ENCODE measurements at places on chromosomes 1 and 21. TPM values are rescaled to one million over a fixed set of nuclear protein-coding genes. Genes with fewer than 3 reads are reported as not detected.

FABP3 gene
- 20.2 TPM for total RNA-seq

DNA sequence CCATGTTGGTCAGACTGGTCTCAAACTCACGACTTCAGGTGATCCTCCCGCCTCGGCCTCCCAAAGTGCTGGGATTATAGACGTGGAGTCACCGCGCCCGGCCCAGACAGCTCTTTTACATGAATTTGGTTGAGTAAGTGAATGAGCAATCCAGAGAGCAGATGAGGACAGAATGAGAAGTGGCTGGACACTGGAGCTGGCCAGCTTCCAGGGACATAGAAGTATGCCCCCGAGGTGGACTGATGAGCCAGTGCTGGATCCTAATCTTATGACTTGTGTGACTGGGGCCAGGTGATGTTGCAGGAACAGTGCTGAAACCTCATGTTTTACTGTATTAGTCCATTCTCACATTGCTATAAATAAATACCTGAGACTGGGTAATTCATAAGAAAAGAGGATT lies 35.9 kb upstream of the KANK4 start:
- H3K4me1 ChIP-seq = peaks cover 8% of the 10 kb centered on the region
- H3K36me3 ChIP-seq = no peaks in the 10 kb centered on the region
- DNase-seq = peak; percentile 39
- H3K27ac ChIP-seq = no peak overlapping the region
- H3K4me3 ChIP-seq = no peak overlapping the region
- H3K27me3 ChIP-seq = no peaks in the 10 kb centered on the region

- no peaks in the 10 kb centered on the region for H3K4me1 ChIP-seq
- H3K36me3 ChIP-seq = no peaks in the 10 kb centered on the region
- no peak for DNase-seq
- H3K27me3 ChIP-seq = no peaks in the 10 kb centered on the region
- no peak overlapping the region for H3K4me3 ChIP-seq
- H3K27ac ChIP-seq = no peak overlapping the region
Observed at GRCh38 chr1:202275061-202275770, 66.5 kb downstream of the UBE2T start.

- no peaks in the 10 kb centered on the region for H3K4me1 ChIP-seq
- no peaks in the 10 kb centered on the region for H3K36me3 ChIP-seq
- DNase-seq = no peak
Observed at GRCh38 chr21:15172963-15173362, 108.2 kb upstream of the NRIP1 start.

DNA sequence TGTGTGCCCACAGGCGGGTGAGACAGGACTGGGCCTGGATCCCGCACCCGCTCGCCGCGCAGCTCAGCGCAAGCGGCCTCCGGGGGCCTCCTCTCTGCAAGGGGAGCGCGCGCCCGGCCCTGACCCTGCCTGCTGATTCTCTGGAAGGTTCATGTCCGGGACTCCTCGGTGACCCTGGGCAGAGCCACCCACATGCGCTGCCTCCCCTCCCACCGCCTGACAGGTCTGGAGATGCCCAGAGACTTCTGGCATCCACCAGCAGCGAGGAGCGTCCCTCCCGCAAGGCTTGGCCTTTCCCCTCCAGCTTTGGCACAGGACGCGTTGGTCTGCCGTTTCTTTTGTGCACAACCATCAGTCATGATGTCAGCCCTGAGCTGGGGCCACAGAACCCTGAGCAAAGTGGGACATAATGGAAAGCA lies 42.0 kb upstream of the COL6A2 start:
- peak overlapping the region; percentile 66 for H3K27ac ChIP-seq
- no peaks in the 10 kb centered on the region for H3K36me3 ChIP-seq
- no peaks in the 10 kb centered on the region for H3K4me1 ChIP-seq
- peaks cover 13% of the 10 kb centered on the region for H3K27me3 ChIP-seq

- no peak overlapping the region for H3K4me3 ChIP-seq
- H3K27ac ChIP-seq = no peak overlapping the region
- H3K36me3 ChIP-seq = no peaks in the 10 kb centered on the region
- H3K27me3 ChIP-seq = no peaks in the 10 kb centered on the region
- no peak for DNase-seq
- H3K4me1 ChIP-seq = no peaks in the 10 kb centered on the region
Observed at GRCh38 chr1:84089867-84090266, 54.2 kb upstream of the PRKACB start.

GRCh38 chr21:45505416-45506021 lies 36.7 kb downstream of the SLC19A1 start:
- no peaks in the 10 kb centered on the region for H3K4me1 ChIP-seq
- no peak overlapping the region for H3K27ac ChIP-seq
- no peak overlapping the region for H3K4me3 ChIP-seq

H3-3A gene
- 176 TPM for total RNA-seq

DNA sequence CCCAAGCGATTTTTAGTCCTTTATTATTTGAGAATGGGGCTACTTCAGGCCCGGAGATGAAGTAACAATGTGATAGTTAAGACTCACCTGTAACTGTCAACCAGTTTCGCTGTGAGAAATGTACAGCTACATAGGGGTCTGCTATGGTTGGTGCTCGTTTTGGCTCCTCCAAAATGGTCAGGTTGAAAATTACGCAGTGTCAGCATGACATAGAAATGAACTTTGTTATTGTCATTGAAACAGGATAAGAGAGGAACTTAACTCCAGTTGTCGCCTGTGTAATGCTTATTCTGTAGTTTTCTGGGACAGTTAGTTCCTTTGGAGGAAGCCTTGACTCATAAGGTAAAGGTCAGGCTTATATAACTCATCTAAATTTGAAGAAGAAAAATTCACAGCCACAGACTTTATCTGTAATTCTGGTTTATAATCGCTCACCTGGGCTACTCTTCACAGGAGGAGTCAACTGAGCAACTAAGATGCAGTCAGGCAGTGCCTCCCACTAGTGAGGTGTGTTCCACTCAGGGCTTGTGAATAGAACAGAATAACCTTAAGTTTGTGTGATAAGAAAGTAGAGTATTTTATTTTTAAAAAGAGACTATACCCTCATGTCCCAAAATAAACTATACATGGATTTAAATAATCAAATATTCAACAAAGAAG lies 130.9 kb downstream of the CD247 start:
- no peak overlapping the region for H3K4me3 ChIP-seq
- no peaks in the 10 kb centered on the region for H3K4me1 ChIP-seq
- H3K27me3 ChIP-seq = no peaks in the 10 kb centered on the region
- DNase-seq = no peak
- no peaks in the 10 kb centered on the region for H3K36me3 ChIP-seq

CFH gene
- total RNA-seq = 34.4 TPM

GRCh38 chr1:11924334-11925195 lies 1.7 kb downstream of the KIAA2013 start:
- H3K27me3 ChIP-seq = no peaks in the 10 kb centered on the region
- peaks cover 50% of the 10 kb centered on the region for H3K4me1 ChIP-seq
- peak overlapping the region; percentile 86 for H3K4me3 ChIP-seq
- no peak overlapping the region for H3K27ac ChIP-seq
- no peak for DNase-seq
- peaks cover 37% of the 10 kb centered on the region for H3K36me3 ChIP-seq

CELA2A gene
- total RNA-seq = not detected

DNA sequence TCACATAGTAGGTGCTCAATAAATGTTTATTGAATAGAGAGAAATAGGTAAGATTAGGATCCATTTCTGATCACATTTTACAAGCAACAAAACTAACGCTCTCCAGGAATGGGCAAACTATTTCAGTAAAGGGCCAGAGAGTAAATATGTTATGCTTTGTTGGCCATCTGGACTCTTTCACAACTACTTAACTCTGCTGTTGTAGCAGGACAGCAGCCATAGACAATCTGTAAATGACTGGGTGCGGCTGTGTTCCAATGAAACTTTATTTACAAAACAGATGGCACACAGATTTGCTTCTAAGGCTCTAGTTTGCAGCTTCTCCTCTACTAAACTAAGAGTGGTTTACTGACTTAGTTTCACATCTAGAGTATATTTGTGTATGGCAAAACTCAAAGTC lies 83.0 kb upstream of the BACH1 start:
- no peaks in the 10 kb centered on the region for H3K27me3 ChIP-seq
- H3K36me3 ChIP-seq = no peaks in the 10 kb centered on the region
- H3K4me3 ChIP-seq = no peak overlapping the region
- H3K27ac ChIP-seq = no peak overlapping the region

SFN gene
- 42.1 TPM for total RNA-seq

- no peaks in the 10 kb centered on the region for H3K36me3 ChIP-seq
- H3K27me3 ChIP-seq = no peaks in the 10 kb centered on the region
- DNase-seq = peak; percentile 61
- peaks cover 29% of the 10 kb centered on the region for H3K4me1 ChIP-seq
Observed at GRCh38 chr21:34202553-34203372, 129.4 kb downstream of the MRPS6 start.

KLF17 gene
- 0.30 TPM for total RNA-seq

AMY2A gene
- total RNA-seq = 1.8 TPM

BCAN gene
- total RNA-seq = not detected

DNA sequence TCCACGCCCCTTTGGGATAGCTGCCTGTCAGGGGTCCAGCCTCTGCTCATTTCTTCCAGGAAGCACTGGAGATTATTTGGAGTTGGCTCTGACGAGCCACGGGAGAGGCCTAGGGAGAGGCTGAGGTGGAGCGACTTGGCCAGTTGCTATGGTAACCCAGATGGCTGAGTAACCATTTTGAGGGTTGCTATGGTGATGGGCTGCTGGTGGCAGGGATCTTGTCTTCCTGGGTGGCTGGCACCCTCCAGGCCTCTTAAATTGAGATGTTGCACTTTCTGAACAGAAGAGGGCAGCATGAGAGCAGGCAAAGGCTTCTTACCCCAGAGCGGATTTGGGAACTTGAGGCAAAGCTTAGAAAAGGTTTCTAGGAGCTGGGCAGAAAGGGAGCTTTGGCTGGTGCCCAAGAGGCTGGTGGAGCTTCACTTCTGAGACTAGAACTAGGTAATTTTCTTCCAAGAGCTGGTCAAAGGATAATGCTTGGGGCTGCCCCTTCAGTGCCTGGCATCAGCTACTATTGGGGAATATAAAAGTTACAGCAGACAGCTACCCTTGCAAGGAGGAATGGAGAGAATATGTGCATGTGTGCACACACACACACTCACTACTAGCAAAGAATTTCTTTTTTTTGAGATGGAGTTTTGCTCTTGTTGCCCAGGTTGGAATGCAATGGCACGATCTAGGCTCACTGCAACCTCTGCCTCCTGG lies 72.5 kb downstream of the NDUFS5 start:
- no peak for DNase-seq
- H3K27me3 ChIP-seq = no peaks in the 10 kb centered on the region
- peaks cover 14% of the 10 kb centered on the region for H3K4me1 ChIP-seq
- no peak overlapping the region for H3K27ac ChIP-seq

GRCh38 chr1:190832511-190832910 lies 354.8 kb upstream of the BRINP3 start:
- H3K4me3 ChIP-seq = no peak overlapping the region
- DNase-seq = no peak
- H3K27me3 ChIP-seq = no peaks in the 10 kb centered on the region
- no peak overlapping the region for H3K27ac ChIP-seq

GRCh38 chr1:113542221-113542701 lies 151.9 kb downstream of the MAGI3 start:
- no peaks in the 10 kb centered on the region for H3K36me3 ChIP-seq
- no peaks in the 10 kb centered on the region for H3K27me3 ChIP-seq
- no peak overlapping the region for H3K27ac ChIP-seq
- H3K4me3 ChIP-seq = no peak overlapping the region

GRCh38 chr1:110607536-110608230 lies 1.5 kb upstream of the KCNA2 start:
- H3K4me3 ChIP-seq = no peak overlapping the region
- peaks cover 35% of the 10 kb centered on the region for H3K27me3 ChIP-seq
- H3K36me3 ChIP-seq = no peaks in the 10 kb centered on the region
- DNase-seq = peak; percentile 69
- no peak overlapping the region for H3K27ac ChIP-seq
- peaks cover 17% of the 10 kb centered on the region for H3K4me1 ChIP-seq

DNA sequence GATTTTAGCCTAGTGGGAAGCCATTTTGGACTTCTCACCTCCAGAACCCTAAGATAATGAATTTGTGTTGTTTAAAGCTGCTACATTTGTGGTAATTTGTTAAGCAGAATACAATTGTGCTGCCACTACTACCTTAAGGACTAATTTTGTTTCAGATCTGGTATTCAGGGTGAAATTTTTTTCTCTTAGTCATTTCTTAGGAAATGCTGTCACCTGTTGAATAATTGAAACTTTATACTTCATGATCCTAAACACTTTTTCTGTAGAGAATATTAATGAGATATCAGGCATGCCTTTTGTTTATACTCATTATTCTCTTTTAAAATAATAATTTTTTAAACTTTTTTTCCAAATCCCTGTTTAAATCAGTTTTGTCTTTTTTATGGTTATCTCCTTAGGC lies 246.8 kb downstream of the TGFB2 start:
- no peak overlapping the region for H3K27ac ChIP-seq
- no peak overlapping the region for H3K4me3 ChIP-seq
- no peaks in the 10 kb centered on the region for H3K36me3 ChIP-seq
- no peaks in the 10 kb centered on the region for H3K27me3 ChIP-seq

GRCh38 chr1:59445040-59445439 lies 148.1 kb downstream of the FGGY start:
- no peaks in the 10 kb centered on the region for H3K27me3 ChIP-seq
- peak overlapping the region; percentile 40 for H3K27ac ChIP-seq
- DNase-seq = no peak
- peaks cover 7% of the 10 kb centered on the region for H3K4me1 ChIP-seq

DNA sequence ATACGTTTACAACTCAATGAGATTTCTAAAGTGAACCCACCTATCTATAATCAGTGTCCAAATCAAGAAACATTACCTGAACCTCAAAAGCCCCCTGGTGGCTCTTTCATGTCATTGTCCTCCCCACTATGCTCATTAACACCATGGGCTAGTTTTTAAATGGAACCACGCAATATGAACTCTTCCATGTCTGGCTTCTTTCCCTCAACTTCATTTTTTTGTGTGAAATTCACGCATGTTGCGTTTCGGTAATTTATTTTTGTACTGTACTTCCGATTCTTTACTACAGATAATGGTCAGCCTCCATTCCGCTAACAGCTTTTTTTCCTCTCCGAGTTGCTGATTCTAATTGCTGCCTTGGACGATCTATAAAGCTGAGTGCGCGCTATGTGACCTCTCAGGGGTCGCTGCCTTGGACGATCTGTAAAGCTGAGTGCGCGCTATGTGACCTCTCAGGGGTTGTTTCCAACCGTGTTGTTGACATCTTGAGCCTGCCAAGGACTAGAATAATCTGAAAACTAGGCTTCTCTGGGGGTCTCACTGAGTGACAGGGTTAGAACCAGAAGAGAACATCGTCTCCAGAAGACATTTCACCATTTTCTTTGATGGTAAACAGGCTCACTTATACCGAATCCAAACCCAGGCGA lies 1.1 kb upstream of the CACYBP start:
- H3K27me3 ChIP-seq = no peaks in the 10 kb centered on the region
- peaks cover 33% of the 10 kb centered on the region for H3K4me1 ChIP-seq
- no peaks in the 10 kb centered on the region for H3K36me3 ChIP-seq
- H3K27ac ChIP-seq = peak overlapping the region; percentile 98

- DNase-seq = no peak
- no peak overlapping the region for H3K4me3 ChIP-seq
- H3K27ac ChIP-seq = peak overlapping the region; percentile 18
- no peaks in the 10 kb centered on the region for H3K4me1 ChIP-seq
- no peaks in the 10 kb centered on the region for H3K27me3 ChIP-seq
- H3K36me3 ChIP-seq = no peaks in the 10 kb centered on the region
Observed at GRCh38 chr1:39047374-39048229, 21.5 kb downstream of the NDUFS5 start.
